Cardiac ventricle fibroblast (primary cell): ENCODE measurements at places on chromosomes 13 and 19. TPM values are rescaled to one million over a fixed set of nuclear protein-coding genes. Genes with fewer than 3 reads are reported as not detected.

The DNAJB1 gene
- total RNA-seq, result 49.2 and 56.2 TPM in 2 replicates

The KLF1 gene
- not detected in 2 replicates for total RNA-seq

The ZNF284 gene
- total RNA-seq, result 1.9 and 2.2 TPM in 2 replicates

The C1QTNF9B gene
- not detected in 2 replicates for total RNA-seq

The TUBA3C gene
- not detected in 2 replicates for total RNA-seq

The BICRA gene
- total RNA-seq, result 14.9 and 22.2 TPM in 2 replicates
